NCI-H1417 treated with DMSO at 0.1 percent for 48 hours (cell line): ENCODE measurements at places on chromosomes 3 and 15.

DNA sequence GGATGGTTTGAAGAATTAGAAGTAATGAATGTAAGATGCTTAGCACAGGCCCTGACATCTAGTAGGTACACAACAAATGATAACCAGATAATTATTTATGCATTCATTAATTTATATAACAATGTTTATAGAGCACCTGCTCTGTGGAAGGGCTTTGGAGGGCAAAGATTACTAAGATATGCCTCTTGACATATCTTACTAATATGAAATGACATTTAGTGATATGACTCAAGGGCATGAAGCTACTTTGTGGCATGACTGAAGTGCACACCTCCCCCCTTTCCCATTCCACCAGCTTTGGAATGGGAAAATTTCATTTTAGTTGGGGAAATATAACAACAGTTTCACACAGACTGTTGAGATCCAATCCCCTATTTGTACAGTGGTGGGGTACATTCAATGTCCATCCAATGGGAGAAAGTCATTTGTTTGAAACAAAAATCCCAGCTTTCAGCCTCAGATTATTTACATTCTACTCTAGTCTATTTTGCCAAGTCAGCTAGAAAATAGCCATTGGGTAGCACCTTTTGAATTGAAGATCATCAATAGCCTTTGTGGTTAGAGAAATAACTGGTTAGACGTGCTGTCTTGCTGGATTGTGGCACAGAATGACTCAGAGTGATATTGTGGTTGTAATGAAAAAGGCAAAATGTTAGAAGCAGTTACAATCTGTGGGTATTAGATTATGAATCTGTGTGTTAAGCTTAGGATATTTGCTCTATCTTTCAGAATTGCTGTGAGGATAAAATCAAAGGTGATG, 72.9 kb downstream of the MOBP start:
- no peak for DNase-seq

- no peak for DNase-seq
Measured at GRCh38 chr15:101607108-101607507, 45.1 kb downstream of the TM2D3 start.

DNA sequence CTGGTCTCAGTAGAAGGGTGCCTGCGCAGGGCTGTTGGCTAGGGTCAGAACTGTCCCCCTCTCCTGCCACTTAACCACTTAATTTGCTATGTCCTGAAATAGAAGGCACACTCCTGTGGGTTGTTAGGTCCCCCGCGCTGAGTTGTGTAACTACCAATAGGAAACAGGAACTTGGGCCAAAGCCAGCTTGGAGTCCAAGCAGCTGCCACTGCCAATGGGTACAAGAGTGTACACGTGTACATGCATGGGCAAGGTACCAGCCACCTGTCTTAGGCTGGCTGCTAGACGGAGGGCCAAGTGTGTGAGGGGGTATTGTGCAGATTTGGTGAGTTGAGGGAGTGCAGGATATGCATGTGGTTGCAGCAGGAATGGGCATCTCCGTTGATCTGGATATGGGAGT, 29.7 kb upstream of the POLG start:
- no peak for DNase-seq

- DNase-seq: peak; percentile 17
Measured at GRCh38 chr3:56309465-56309864, 158.8 kb downstream of the ERC2 start.

DNA sequence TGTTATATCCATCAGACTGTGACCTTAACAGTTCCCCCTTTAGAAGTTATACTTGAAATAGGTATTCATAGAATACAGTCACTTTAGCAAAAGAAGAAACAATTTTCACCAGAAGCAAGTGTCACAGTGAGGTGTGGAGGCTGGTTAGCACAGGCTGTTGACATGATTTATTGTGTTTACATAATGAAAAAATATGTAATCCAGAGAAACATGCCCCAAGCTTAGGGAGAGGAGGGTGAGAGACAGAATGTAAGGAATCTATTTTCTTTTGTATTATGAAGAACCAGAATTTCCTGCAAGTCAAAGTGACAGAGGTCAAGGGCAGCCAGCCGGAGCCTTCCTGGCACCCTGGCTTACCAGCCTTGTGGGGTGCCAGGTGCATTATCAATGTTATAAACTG, 4.0 kb downstream of the IL12A start:
- no peak for DNase-seq

GRCh38 chr3:78035131-78035641, 995.3 kb downstream of the ROBO2 start:
- DNase-seq: no peak

- DNase-seq: peak; percentile 29
Measured at GRCh38 chr15:23073890-23074646, 34.7 kb upstream of the TUBGCP5 start.

- DNase-seq: no peak
Measured at GRCh38 chr3:172855037-172855436, 104.5 kb downstream of the ECT2 start.

GRCh38 chr3:124174476-124174875, 182.6 kb upstream of the ROPN1 start:
- peak; percentile 72 for DNase-seq

- DNase-seq: no peak
Measured at GRCh38 chr3:143120716-143121240, 1.2 kb downstream of the CHST2 start.

GRCh38 chr3:59081071-59081470, 31.2 kb upstream of the CFAP20DC start:
- DNase-seq: no peak

GRCh38 chr3:155110022-155110421, 29.9 kb downstream of the MME start:
- DNase-seq: no peak

GRCh38 chr3:113597596-113598354, 65.4 kb downstream of the SIDT1 start:
- no peak for DNase-seq

DNA sequence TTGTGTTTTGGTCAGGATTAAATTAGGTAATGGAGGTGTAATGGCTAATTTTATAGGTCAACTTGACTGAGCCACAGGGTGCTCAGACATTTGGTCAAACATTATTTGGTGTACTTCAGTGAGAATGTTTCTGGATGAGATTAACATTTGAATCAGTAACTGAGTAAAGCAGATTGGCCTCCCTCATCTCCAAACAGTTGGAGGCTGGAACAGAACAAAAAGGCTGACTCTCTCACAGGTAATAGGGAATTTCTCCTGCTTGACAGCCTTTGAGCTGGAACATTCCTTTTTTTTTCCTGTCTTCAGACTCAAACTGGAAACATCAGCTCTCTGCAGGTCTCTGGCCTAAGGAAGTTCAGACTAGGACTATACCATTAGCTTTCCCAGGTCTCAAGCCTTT, 280.7 kb downstream of the ZBTB20 start:
- no peak for DNase-seq

DNA sequence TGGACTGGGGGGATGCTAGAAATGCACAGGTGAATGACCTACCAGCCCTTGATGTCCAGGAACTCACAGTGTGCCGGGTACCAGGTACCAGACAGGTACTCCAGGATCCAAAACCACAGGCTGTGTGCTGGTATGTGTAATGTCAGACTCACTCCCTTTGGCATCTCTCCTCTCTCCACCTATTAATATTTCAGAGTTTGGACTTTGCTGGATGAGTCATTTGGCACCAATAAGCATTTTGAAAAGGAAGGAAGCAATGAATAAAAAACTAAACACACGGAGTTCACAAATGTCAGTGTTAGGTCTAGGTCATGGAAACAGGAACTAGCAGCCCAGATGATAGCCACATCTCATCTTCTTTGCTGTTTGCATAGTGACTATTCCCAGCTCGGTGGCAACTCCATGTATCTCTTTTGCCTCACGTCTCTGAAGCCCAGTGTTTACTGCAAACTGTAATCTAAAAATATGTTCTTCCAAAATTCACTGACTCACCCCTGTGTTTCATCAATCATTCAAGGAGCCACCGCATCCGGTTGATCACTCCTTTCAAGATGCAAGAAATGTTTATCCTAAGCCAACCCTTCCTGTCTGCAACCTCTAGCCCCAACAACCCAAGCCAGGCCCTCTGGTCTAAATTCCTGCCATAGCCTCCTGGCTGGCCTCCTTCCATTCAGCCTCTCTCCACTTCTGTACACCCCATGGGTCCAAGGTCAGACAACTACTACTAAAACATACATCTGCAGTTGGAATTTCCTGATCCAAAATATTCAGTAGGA, 8.4 kb downstream of the ITGB5 start:
- DNase-seq: no peak

- no peak for DNase-seq
Measured at GRCh38 chr3:43477600-43477999, 144.2 kb downstream of the ANO10 start.

DNA sequence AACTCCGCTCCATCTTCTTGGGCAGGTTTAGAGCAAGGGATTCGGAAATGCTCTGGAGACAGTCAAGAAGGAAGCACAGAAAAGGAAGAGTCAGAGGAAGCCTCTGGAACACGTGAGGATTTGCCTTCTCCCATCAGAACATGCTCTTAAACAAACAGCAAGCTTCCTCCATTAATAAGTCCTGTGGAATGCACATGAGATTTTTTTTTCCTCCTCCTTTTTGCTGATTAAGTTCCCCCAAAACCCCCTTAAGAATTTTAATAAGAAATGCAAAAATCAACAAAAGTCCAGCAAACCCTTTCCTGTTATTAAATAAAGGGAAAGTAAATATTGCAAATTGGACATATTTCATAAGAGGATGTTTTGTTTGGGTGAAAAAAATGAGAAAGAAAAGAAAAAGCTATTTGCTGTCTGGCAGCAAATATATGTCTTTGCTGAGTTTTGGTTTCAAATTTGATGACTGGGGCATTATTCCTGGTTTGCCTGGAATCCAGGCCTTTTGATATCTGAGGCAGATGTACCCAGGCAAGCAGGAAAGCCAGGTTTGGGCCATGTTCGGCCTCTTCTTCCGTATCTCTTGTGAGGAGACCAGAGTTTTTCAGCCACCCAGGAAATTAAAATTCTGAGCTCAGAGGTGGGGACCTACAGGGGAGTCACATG, 7.9 kb upstream of the TSEN2 start:
- no peak for DNase-seq
